ENCODE measurements at places on chromosomes 1 and 21.
A peak's percentile ranks its signal among the peaks of the same experiment; 100 is the strongest.

DNA sequence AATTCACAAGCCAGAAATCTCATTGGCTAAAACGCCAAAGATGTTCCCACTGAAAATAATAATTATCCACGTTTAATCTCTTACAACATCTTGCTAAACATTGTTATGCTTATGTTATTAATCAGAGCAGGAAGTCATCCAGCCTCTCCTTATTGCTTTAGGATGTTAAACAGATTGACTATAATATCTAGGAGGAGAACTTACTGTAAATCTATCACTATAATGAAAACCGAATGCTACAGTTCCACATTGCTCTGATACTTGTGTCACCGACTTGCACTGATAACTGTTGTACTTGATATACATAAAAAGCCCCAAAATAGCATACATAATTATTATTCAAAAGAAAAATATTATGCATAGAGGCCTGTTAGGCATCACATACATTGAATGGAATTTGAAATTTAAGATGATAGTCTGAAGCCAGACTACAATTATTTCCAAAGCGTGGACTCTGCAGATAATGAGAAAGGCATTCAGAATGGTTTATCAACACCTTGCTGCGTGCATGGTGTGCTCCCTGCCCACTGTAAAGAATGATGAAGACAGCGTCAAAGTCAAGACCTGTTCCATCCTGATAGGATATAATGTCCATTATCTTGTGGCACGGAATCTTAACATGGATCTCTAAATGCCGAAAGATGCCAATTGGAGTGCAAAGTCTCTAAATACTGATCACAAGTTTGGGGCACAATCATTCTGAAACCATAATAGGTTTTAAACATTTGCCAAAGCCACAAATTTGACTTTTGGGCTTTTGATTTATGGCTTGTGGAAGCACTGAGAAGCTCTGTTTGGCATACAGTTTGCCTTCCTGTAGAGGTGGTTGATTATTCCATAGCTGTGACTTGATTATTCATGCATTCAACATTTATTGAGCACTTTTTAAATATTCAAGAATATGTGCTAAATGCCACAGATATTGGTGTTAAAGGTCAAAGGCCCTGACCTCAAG, 71.3 kb downstream of the CRB1 start:
- no peak for DNase-seq

GRCh38 chr1:186781730-186782129, 47.0 kb upstream of the PLA2G4A start:
- no peak for DNase-seq

DNA sequence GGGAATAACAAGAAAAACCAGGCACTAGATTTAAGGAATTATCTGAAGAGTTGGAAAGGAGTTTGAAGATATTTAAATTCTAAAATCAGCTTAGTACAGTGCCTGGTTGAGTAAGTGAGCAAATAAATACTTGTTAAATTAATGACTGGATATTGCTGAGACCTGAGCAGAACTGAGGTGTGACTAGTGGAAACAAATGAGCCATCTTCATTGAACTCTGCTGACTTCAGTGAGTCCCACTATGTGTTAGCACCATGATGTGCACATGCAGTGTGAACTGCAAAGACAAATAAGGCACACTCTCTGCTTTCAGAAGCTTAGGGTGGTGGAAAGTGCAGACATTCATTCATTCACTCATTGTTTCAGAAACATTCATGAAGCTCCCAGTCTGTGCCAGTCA, 48.7 kb downstream of the ELAPOR1 start:
- no peak for DNase-seq

DNA sequence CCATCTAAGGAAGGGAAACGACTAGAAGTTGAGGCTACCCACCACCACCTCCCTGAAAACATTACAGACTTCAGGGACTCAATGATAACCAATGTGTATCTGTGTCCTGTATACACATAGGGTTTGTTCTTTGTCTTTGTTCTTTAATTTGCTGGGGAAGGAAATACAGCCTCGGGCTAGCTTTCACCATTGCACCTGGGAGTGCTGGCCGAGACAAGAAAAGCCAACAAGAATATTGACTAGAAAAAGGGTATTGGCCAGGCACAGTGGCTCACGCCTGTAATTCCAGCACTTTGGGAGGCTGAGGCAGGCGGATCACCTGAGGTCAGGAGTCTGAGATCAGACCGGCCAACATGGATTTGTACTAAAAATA, 50.4 kb downstream of the MDM4 start:
- no peak for DNase-seq

GRCh38 chr1:78040484-78041089, 5.2 kb upstream of the GIPC2 start:
- no peak for DNase-seq

DNA sequence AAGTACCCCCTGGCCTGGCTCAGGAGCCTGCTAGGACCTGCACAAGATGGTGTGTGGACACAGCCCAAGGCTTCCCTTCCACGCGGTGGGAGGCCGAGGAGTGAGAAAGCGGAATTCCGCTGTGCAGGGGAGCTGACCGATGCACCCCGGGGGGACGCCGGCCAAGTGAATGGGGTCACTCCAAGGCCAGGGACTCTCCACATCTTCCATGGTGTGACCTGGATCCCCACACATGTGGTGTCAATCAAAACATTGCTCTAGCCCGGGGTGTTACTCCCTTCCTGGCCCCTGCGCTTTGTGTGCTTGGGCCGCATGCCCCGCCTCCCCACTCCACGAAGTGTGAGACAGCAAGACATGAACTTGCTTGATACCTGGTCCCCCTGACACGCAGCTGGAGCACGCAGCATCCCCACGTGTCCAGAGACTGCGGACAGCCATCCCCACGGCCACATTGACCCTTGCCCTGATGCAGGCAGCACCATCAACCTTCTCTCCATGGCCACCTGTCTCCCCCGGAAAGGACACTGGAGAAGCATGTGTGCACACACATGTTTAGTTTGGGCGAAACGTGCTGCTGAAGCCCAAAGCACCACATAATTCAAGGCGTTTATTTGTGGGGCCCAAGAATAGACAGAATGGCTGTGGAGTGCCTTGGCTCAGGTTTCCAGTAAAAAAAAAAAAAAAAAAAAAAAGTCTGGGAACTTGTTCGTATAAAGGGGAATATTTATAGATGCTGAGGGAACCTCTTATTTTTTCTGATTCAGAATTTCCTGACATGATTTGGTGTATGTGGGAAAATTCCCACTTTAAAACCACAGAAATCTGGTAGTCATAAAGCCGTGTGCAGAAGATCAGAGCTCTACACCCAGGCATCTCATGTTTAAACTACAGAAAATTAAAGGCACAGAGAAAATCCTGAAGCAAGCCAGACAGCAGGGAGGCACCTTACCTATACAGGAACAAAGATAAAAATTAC, 171.7 kb downstream of the HUNK start:
- no peak for DNase-seq

DNA sequence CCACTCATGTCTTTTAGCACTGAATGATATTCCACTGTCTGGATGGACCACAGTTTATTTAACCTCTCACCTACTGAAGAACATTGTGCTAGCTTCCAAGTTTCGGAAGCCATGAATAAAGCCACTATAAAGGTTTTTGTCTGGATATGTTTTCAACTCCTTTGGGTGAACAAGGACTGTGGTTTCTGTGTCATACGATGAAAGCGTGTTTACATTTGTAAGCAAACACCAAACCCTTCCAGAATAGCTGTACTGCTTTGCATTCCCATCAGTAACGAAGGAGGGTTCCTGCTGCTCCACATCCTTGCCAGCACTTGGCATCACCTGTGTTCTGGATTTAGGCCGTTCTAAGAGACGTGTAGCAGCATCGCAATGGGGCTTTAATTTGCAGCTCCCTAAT, 10.7 kb upstream of the ARHGEF16 start:
- DNase-seq = no peak

DNA sequence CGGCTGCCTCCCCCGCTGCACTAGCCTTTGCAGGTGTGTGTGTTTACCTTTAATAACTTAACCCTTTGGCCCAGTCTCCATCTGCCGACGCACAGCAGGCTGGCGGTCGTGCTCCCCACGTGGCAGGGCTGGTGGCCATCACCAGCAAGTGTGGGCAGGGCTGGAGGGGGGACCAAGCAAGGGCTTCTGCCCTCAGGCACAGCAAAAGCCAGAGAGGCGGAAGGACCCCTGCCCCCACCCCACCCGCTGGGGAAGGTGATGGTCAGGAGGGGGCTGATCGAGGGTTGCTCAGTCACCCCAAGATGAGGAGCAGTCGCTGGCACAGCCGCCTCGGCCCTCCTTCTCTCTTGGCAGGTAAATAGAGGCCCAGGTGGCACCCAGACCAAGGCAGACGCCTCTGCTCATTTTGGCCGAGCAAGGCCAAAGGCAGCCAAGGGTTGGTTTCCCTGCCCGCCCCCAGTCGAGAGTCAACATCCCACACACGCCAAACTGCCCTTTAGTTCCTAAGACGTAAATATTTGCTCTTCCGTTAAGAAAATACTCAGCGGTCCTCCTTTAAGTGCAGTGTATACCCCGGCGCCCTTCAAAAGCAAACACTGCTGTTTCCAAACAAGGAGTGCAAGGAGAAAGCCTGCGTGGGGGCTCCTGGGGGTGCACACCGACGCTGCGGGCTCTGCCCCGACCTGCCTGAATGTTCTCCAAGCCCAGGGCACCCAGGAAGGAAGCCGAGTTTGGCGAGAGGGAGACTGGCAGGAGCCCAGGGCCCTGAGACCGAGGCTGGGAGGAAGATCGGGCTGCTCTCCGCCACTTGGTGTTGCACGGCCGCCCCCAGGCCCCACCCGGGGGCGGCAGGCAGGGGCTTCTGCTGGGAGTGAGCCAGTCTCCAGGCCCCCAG, 82.7 kb downstream of the SIK1 start:
- no peak for DNase-seq

GRCh38 chr1:154943649-154944400, 7.3 kb upstream of the PMVK start:
- peak; percentile 48 for DNase-seq

DNA sequence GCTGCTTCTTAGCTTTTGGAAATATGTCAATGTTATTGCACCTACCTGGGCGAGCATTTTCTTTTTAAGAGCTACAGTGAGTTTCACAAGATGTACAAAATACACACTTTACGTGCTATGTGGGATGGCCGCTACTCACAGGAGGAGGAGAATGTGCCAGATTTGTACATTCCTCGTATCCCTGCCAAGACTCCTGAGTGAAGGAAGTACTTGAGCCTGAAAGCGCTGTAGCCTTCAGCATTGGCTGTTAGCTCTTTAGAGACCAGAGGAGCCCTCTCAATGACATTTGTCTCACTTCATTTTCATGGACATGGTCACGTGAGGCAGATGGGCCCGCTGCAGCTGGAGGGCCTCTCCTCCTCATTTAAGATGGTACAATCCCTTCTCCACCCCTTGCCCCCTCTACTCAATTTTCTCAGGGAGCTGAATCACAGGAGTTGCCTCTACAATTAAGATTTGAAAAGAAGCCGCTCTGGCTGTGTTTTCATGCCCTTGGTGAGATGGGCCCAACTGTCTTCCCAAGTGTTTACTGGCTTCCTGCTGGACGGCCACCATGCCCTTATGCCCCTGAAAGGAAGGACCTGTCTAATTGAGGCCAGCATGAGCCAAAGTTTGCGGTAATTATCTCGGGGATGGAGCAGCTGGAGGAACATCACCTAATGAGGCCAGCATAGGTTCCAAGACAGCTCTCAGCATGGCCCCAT, 442.6 kb downstream of the PRDM2 start:
- no peak for DNase-seq

DNA sequence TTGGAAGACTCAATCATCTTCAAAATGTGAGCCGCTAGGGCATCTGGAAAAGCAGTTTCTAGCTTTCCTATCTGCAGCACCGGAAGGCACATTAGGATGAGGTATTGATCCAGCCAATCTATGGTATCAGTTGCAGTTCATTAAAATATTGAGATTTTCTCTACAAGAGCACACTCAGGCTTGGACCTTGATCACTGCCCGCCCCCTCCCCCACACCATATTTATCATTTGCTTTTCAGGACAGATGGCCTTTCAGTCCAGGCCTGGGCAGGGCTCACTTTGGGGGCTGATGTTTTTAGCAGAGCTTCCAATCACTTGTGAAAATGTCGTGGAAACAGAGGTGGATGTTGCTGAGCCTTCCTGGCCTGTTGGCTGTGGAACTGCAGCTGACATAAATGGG, 17.5 kb downstream of the LHX4 start:
- DNase-seq = no peak

DNA sequence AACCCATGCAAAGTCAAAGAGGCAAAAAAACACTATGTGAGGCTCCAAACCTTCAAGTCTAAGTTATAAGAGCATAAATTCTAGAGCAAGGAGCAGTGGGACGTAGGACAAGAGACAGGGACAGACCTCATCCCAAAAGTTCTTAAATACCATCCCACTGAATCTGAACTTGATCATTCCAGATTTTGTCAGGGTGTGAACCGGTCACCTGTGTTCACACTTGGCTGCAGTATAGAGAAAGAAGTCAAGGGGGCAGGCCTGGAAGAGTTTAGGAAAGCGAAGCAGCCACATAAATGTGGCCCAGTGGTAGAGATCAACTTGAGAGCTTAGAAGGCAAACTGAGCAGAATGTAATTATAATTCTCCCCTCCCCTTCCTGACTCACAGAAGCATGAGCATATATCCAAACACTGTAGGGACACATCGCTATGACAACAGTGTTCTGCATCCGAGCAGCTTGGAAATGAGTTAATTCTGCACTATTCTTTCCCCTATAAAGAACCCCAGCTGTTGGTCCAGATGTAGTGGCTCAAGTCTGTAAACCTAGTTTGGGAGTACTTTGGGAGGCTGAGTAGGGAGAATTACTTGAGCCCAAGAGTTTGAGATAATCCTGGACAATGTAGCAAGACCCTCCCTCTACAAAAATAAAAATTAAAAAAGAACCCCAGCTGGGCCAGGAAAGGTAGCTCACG, 2.7 kb downstream of the AKR7A2 start:
- no peak for DNase-seq

GRCh38 chr1:202107801-202108731, 14.7 kb upstream of the GPR37L1 start:
- no peak for DNase-seq

DNA sequence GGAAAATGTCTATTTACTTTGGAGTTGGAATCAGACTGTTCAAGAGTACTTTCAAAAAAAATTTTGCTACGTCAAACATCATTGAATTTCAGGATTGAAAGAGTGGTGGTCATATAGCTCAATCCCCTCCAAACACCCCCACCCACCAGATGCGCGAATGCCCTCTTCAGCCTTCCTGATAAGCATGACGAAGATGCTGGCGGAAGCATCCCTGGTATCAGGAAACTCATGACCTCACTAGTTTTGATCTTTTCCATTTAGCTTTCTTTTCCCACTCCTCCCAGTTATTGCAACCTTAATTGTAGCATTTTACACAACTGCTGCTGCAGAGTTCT, 104.4 kb downstream of the LEPR start:
- no peak for DNase-seq

GRCh38 chr1:184422490-184423233, 35.8 kb downstream of the C1orf21 start:
- no peak for DNase-seq

GRCh38 chr1:13703558-13704490, 3.8 kb downstream of the PRDM2 start:
- DNase-seq = no peak

DNA sequence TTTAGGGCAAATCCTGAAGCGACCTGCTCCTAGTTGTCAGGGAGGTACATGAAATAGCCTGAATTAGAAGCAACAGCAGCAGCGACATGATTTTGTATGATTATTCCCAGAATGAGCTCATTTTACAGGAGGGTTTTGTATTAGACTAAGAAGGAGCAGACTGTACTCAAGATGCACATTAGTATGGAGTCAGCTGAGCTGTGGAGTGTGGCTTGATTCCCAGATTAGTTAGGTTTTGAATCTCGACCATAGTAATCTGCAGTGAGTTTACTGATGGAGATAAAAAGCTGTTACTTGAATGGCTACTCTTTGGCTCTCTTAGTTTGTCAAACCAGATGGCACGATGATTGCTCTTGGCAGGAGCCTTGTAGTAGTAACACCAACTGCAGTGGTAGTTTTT, 143.1 kb downstream of the PHTF1 start:
- DNase-seq = no peak

GRCh38 chr21:26447932-26448475, 125.1 kb downstream of the CYYR1 start:
- no peak for DNase-seq

Data from inflammatory macrophage treated with lipopolysaccharide for 1 hour (primary cell).